ENCODE measurements at places on chromosomes 7 and 10.

GRCh38 chr7:129949292-129950133 lies 3.2 kb downstream of the UBE2H start:
- DNase-seq: peak; percentile 25

DNA sequence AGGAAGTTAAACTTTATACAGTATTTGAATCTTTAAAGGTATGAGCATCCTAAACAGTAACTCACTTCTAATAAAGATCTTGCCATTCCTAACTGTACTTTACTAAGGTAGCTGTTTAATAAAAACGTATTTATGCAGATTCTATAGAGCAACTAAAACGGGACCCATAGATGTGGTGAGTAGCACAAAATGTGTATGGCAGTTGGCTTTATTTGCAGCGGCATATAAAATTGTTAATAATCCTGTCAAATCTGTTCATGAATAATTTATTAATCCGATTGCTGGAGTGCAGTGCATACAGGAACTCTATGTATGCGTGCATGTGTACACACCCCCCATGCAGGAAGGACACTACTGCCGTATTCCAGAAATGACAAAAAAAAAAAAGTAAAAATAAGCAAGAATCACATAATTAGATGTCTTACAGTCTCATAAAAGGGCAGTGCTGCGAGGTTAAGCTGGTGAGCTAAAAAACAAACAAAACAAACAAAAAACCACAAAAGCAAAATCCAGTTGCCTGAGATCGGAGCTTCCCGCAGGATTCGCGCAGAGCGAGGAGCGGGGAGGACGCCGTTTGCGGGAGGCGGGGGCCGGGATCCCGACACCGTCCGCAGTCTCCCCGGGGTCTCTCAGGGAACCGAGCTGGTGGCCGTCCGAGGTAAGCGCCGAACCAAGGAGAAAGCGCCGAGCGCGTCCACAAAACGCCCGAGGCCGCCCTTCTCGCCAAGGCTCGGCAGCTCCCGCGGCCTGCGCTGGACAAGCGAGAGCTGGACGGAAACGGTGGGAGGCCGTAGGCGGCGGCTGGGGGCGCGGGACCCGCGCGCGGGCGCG lies 518 bp upstream of the COMMD3 start:
- no peak for DNase-seq

- no peak for DNase-seq
These were observed 88.3 kb upstream of the SEMA3D start for GRCh38 chr7:85275204-85275603.

- no peak for DNase-seq
These were observed 213.2 kb downstream of the GRM8 start for GRCh38 chr7:127039541-127039940.

- DNase-seq: no peak
These were observed 6.5 kb downstream of the SNX8 start for GRCh38 chr7:2307690-2308107.

DNA sequence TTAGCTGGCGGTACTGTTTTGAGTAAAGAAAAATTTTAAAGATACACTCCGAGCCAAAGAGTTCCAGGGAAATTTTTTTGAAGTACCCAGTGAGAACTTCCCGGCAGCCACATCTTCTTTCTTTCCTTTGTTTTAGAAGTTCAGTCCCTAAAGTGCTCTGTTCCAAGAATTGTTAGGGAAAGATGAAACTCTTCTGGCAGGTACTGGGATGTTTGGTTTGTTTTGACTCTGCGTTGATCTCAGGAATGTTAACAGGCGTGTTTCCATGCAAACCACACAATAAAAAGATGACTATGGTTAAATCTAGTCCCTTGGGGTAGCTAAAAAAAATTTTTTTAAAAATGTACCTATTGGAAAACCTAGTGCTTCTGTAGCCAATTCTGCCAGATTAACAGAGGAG lies 224.7 kb upstream of the PHYHIPL start:
- DNase-seq: no peak
